ENCODE measurements at places on chromosomes 5 and 9.

DNA sequence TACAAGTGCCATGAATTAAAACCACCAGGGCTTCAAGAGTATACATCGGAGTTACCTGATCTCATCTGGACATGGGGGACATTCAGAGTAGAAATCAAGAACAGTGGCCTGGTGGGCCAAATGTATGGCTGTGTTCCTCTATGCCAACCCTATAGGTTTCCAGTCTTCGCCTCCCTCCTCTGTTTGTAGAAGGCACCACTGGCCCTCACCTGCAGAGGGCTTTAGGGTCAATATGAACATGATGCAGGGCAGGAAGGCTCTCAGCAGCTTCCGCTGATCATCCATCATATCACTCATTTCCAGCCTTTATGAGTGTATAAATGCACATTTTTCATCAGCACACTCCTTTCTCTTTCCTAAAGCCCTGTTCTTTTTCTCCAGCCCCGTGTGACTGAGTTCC lies 555.5 kb upstream of the BRINP1 start:
- no peak for DNase-seq

DNA sequence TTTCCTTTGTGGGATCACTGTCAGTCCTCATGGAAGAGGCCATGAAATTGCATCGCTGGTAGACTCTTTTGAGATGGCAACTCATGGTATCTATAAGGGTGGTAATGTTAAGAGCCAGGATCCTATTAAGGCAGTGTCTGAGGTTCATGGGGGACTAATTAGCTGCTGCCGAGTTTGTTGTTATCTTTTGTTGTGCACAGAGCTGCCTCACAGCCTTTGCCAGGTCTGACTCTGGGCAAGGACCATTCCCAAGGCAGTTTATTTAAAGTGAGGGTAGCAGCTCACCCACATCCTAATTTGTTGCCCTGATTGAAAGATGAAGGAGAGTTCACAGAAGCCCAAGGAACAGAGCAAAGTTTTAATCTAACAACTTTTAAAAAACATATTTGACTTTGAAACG lies 7.9 kb downstream of the SMARCA2 start:
- DNase-seq = no peak

DNA sequence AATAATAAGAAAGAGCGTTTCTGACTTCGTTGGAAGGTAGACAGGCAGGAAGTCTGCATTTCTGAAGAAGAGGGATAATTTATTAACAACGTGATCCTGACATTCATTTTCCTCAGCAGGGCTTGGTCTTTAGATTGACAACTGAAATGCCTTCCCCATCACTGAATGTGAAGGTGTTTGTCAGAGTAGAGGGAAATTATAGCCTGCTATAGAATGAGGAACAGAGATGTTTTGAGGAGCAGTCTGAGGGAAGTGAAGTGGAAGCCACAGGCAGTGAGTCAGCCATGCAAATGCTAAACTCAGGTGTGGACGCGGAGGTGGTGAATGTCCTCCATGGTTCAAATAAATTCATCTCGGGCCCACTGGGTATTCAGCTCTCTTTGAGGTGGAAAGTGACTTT lies 30.5 kb downstream of the C7 start:
- no peak for DNase-seq

DNA sequence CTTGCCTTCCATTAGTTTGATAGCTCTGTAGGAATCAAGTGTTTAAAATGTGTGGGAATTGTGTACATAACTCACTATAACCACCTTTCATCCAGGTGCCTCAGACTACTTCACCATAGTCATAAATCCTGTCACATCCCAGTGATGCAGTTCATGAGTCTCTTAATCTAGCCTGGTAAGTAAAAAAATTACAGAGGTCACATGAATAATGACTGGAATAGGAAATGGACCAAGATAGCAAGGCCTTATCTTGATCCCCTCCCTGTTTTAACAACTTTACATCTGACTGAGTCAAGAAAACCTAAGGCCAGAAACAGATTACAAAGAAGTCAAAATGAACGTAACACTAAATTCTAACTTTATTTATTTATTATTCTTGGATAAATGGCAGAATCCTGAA lies 1.5 kb upstream of the RNF145 start:
- DNase-seq = no peak

GRCh38 chr5:180787711-180788431 lies 14.7 kb downstream of the MGAT1 start:
- no peak for DNase-seq

DNA sequence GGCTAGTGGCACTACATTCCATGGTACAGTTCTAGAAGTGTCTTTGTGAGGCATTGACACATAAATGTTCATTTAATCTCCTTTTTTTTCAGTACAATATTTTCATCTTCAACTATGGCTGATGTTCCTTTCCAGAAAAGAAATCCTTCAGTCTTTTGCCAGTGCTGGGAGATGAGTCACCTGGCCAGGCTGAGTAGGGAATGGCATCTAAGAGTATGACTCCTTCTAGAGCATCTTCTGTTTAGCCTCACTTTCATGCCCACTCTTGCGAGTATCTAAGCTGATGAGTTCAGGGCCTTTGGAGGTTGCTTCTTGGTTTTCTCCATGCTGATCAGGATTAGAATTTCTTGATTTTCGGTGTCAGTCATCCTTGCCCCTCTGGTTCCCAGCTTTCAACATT lies 124.4 kb downstream of the SLC28A3 start:
- no peak for DNase-seq

GRCh38 chr5:73298251-73298771 lies 125.3 kb downstream of the TMEM174 start:
- DNase-seq = no peak

DNA sequence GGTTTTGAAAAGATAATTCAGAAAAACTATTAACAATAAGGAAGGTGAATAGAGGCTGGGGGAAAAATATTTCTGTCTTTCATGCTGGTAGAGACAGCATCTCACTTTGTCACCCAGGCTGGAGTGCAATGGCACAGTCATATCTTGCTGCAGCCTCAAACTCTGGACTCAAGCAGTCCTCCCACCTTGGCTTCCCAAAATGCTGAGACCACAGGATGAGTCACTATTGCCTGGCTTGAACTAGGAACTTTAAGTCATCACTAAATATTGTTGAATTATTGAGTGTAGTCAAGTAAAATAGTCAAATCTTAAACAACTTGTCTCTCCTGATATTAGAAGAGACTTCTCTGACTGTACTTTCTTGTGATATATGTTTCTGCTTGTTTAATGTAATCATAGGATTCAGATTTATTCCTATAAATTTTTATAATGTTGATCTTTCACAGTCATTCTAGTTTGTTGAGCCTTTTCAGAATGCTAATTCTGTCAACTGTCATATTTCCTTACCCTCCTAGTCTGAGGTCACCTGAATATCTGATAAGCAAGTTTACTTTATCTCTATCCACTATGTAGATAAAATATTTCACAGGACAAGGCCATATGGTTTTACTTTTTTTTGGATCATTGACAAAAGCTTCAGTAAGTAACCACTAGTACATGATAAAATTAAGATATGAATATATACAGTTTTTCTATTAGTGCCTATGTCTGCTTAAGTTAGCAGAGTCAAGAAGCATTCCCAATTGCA lies 1696.5 kb downstream of the MAT2B start:
- DNase-seq = peak; percentile 43

DNA sequence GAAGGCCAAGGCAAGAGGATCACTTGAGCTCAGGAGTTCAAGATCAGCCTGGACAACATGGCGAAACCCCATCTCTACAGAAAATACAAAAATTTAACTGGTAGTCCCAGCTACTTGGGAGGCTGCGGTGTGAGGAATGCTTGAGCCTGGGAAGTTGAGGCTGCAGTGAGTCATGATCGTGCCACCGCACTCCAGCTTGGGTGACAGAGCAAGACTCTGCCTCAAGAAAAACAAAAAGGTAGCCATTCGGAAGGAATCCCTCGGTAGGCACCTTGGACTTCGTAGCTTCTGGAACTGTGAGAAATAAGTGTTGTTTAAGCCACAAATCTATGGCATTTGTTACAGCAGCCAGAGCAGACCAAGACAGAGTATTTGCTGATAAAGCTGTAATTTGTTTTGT lies 174.2 kb downstream of the DCP2 start:
- no peak for DNase-seq

- DNase-seq = no peak
Observed at GRCh38 chr9:89536600-89536999, 38.7 kb upstream of the SEMA4D start.

GRCh38 chr9:81858657-81859430 lies 69.4 kb upstream of the SPATA31D4 start:
- DNase-seq = no peak

- DNase-seq = no peak
Observed at GRCh38 chr9:14533867-14534640, 159.2 kb downstream of the ZDHHC21 start.

DNA sequence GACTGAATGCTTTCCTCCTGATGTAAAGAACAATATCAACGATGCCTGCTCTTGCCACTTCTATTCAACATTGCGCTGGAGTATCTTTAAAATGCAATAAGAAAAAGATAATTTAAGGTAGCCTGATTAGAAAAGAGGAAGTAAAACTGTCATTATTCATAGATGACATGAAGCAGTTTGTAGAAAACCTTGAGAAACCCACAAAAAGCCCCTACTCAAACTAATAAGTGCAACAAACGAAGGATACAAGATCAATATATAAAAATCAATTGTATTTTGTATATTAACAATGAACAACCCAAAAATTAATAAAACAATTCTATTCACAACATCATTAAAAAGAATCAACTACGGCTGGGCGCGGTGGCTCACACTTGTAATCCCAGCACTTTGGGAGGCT lies 76.4 kb upstream of the CKMT2 start:
- no peak for DNase-seq

DNA sequence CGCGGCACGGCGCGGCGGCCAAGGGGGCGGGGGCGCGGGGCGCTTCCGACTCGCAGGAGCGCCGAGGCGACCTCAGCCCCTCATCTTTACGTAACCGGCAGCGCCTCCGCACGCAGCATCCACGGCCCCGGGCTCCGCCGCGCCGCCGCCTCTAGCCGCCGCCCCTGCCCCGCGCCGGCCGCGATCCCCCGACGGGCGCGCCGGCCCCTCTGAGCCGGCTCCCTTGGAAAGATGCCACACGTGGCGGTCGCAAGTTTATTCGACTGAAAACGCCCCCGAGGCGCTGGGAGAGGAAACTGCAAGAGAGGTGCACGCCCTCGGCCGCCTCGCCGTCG lies 1.0 kb downstream of the KLF9 start:
- peak; percentile 53 for DNase-seq

DNA sequence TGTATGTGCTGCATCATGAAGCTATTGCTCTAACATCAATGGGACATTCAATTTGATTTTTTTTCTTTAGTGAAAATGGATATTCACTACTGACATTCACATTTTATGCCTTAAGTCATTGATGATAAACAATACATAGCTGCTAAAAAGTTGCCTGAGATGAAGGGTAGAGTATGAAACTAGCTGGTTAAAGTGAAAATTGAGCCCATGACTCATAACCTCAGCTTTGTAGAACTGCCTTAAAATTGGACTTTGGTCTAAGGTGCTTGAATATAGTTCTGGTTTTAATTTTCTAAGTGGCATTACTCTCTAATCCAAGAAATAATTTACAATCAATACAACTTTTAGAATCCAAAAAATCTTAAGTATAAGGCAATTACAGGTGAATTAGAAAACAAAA lies 740.4 kb upstream of the RIOK2 start:
- no peak for DNase-seq

DNA sequence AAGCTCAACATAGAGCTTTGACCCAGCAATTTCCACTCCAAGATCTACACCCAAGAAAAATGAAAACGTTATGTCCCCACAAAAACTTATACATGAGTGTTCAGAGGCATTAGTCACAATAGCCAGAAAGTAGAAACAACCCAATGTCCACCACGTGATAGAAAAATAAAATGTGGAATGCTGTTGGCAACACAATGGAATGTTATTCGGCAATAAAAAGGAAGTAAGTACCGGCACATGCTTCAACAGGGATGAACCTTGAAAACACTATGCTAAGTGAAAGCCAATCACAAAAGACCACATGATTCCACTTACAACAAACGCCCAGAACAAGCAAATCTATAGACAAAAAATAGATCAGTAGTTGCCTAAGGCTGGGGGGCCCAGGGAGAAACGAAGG lies 6.0 kb downstream of the UBQLN1 start:
- DNase-seq = no peak

DNA sequence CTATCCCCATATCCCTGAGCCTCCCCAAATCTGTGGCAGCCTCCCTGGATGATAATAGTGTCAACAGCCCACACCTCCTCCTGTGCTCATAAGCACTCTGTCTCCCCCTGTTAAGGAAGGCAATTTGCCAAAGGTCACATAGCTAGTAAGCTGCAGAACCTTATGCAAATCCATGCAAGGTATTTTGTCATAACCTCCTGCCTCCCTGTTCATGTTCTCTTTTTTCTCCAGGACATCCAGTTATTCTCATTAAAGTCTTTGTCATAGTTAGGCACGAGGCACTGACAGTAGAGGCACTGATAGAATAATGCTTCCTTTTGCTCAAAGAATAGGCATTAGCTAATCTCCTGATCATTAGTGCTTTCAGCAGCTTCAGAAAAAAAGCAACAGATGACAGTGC lies 10.2 kb upstream of the AUH start:
- peak; percentile 61 for DNase-seq

DNA sequence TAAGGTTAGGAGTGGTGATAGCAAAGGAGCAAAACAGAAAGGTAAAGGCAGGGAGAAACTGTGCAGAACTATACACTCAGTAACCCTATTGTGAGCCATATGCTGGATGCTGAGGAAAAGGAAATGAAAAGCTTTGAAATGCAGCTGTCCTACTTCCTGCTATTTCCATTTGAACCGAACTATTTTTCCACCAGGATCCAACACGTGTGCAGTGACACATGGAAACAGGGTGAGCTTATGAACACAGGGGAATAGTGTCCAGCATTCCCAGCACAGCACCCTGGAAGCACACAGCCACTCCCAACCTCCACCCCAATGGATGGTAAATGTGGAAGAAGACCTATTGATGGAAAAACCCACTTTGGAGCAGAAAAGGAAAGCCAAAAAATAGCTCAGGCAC lies 69.0 kb upstream of the SLC12A2 start:
- no peak for DNase-seq

GRCh38 chr5:64872044-64872443 lies 103.3 kb downstream of the CWC27 start:
- DNase-seq = no peak

- DNase-seq = peak; percentile 81
Observed at GRCh38 chr5:76468635-76469425, 65.7 kb downstream of the IQGAP2 start.

- DNase-seq = no peak
Observed at GRCh38 chr9:125476645-125477044, 215.0 kb downstream of the GAPVD1 start.

DNA sequence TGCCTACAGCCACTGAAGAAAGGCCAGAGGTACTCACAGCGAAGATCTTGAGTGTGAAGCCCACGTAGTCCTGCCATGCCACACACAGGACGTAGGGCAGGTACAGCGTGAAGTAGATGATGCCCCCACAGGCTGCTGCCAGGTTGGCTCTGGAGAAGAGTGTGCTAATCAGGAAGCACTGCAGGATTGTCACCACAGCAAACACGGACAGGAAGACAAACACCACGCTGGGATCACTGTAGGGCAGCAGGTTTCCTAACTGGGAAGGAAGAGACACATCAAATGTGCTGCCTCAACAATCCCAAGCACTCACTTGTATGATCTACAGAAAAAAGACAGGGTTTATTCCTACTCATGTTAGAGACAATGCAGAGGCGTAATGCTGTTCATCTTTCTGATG lies 63.0 kb downstream of the NIPSNAP3B start:
- DNase-seq = no peak

- DNase-seq = no peak
Observed at GRCh38 chr5:76383126-76383832, 19.8 kb upstream of the IQGAP2 start.

Measured in inflammatory macrophage treated with lipopolysaccharide for 1 hour (primary cell).